ENCODE measurements at places on chromosomes 12 and 14.

DNA sequence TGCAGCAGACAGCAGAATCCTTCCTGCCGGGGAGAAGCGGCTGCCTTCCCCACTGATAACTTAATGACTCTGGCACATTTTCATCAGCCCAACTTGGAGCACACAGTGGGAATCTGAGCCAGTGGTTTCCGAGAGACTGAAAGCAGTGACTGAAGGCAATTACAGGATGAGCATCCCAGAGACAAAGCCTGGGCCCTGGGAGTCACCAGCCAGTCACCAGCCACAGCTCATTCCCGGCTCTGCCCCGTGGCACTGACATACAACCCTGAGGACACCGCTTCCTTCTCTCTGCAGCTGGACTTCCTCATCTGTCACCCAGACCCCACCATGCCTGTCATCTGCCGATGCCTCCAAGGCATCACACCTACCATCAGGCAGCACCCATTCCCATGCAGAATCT is 192.3 kb downstream of the DPF3 start:
- peak; percentile 29 for DNase-seq

DNA sequence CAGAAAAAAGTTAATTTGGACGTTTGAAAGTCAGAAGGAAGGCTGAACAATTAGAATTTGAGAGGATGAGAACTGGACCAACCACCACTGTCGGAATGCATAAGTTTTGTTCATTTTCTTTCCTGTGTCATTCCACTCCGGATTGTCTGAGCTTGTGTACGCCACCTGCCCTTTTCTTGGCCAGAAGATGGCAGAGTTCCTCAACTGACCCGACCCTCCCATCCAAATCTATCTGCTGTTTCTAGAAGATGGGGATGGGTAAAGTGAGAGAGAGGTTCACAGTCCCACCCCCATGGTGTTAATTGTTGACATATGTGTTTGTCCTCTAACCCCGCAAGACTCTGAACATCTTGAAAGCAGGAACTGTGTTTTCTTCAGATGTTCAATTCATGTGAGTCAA is 388.0 kb downstream of the VRK1 start:
- peak; percentile 46 for DNase-seq

GRCh38 chr12:113479590-113480335 is 8.1 kb upstream of the LHX5 start:
- peak; percentile 29 for DNase-seq

DNA sequence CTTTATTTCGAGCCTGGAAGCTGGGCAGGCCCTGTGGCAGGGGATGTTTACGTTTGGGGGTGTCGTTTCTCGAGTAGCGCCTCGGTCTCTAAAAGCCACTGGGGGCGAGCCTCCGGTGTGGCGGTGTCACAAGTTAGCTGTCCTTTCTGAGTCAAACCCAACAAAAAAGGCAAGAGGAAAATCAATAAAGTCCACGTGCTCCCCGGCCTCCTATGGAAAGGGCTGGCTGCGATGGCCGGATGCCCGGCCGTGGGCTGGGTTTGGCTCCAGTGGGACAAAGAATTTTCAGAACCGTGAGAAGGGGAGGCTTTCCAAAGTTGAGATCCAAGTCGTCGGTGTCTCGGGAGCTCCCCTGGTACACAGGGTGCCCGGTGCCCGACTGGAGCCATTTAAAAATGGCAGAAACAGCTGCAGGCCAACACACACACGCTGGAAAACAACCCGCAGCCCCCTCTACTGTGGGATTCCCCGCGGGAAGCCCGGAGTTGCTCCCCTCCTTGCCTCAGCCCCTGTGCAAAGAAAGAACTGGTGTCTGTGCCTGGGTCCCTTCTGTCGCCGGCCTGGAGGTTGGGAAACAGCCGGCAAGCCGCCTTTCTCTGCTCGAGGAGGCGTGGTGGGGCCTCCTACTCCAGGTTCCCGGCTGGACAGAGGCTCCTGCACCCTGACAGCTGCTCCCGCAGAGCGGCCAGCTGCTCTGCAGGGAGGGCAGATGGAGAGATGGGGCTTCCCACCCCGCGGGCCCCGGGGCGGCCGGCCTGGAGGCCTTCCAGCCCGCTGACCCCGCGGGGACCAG is 1.9 kb downstream of the BCL7A start:
- DNase-seq: peak; percentile 69

DNA sequence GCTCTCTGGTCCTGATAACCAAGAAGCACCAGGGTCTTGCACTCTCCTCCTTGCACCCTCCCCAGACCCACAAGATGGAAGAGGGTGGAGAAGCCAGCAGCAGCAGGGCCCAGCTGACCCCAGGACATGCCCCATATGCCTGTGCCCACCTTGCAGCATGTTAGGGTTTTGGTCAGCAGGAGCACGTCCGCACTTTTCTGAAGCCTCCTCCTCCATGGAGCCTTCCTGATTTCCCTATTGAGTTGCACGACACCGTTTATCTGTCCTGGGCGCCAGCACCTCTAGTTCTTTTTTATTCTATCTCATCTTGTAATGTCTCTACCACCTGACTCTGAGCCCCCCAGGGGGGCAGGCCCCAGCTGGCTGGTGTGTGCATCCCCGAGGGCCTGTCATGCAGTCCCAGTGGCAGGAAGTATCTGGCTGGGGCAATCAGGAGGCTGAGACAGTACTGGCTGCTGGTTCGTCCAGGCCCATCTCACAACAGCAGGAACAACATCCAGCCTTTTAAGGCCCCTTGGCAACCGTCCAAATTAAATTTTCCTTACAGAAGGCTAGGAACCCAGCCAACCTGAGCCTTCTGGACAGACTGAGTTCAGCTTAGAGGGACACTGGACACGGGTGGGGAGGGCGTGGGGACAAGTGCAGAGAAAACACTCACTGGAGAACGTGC is 39.6 kb downstream of the CCDC85C start:
- DNase-seq: peak; percentile 45

GRCh38 chr14:102043251-102044025 is 43.4 kb downstream of the HSP90AA1 start:
- DNase-seq: no peak

DNA sequence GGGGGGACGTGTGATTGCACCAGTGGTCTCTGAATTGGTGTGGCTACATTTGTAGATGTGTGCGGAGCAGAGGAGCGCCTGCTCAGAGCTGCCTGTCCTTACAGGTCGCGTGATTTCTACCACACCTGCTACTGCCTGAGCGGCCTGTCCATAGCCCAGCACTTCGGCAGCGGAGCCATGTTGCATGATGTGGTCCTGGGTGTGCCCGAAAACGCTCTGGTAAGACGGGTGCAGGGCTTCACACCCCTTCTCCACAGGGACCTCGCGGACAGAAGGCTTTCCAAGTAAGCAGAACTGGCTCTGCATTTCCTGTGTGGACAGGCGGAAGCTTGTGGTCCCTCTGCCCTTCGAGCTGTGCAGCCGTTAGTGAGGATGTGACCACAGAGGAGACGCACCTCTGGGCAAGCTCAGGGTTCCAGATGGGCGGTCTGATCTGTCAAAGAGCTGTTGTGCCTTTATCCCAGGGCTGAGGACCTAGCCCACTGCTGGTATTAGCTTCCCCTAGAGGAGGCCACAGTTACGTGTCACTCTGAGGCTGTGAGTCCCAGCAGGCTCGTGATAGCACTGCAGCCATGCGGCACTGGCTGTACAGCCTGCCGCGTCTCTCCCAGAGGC is 47.7 kb downstream of the MAX start:
- no peak for DNase-seq

GRCh38 chr14:106210650-106211049 is 684.3 kb downstream of the TMEM121 start:
- no peak for DNase-seq

- no peak for DNase-seq
Measured at GRCh38 chr12:7694556-7695236, 879 bp downstream of the GDF3 start.

DNA sequence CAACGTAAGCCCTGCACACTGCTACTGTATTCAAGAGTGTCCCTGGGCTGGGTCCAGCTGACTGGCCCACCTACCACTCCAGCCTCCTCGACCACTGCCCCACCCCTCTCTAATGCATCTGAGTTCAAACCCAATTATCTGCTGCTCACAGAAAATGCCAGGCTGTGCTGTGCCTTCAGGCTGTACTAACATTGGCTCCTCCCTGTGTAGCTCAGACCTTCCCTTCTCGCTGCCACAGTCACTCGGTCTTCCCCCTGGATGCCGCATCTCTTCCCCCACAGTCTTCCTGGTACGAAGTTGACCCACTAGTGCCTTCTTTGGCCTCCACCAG is 12.1 kb downstream of the FICD start:
- no peak for DNase-seq

GRCh38 chr12:54413284-54414190 is 5.5 kb downstream of the ITGA5 start:
- DNase-seq: no peak

DNA sequence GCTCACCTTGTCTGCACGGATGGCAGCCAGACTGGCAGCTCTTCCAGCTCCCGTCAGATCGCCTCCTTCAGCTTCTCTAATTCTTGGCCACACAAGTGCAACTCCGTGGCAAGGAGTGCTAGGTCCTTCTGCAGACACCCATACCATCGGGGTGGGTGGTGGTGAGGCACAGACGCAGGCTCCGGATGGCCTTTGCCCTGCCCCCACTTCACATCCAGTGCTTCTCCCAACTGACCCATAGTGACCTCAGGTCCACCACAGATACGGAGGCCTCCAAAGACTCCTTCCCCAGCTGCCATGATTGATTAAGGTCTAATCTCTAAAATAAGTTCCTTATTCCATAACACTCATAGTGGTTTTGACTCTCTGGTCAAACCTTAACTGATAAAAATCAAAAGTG is 19.9 kb upstream of the CD27 start:
- DNase-seq: no peak

GRCh38 chr12:49121047-49121696 is 10.0 kb downstream of the TUBA1B start:
- DNase-seq: peak; percentile 84

DNA sequence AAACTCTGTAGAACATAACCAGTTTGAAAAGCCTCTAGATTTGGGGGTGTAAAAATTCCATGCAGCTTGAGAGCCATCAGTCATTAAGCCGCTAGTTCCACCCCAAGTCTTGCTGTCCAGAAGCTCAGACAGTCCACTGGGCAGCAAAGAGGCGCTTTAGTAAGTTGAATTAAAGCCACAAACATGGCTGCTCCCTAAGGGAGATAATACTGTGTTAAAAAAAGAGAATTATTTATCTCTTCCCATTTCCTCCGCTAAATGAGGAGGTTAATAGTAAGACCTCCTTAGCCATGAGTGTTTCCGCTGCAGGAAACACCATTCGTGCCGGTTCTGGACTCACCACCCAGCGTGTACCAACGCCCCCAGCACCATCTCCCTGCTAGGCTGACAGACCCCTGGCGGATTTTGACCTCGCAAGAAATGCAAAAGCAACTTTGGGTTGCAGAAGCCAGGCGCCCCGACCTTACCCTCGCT is 536 bp downstream of the TM7SF3 start:
- DNase-seq: peak; percentile 54
